Activated CD4-positive, alpha-beta T cell treated with anti-CD3 and anti-CD28 coated beads for 36 hours (primary cell): ENCODE measurements at places on chromosomes 7 and 10.

DNA sequence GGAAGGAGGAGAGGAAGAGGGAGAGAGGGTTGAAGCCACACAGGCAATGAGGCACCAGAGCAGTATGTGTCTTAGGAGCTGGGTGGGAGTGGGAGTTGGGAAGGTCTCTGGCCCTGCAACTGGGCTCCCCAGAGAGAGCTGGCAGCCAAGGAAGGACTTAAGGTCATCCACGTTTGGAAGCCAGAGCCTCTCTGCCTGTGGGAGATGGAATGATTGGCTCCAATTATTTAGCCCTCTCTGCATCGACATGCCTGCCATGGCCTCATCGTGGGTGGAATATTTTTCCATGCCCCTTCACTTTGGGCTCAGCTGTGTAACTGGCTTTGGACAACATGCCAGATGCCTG, 478.5 kb downstream of the RPS24 start:
- no peak for DNase-seq

DNA sequence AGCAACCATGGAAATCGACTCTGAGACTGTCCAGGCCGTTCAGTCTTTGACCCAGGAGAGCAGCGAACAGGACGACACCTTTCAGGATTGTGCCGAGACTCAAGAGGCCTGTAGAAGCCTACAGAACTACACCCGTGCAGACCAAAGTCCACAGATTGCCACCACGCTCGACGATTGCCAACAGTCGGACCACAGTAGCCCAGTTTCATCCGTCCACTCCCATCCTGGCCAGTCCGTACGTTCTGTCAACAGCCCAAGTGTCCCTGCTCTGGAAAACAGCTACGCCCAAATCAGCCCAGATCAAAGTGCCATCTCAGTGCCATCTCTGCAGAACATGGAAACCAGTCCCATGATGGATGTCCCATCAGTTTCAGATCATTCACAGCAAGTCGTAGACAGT, 82.0 kb upstream of the SAMD8 start:
- DNase-seq: no peak

- DNase-seq: no peak
Observed at GRCh38 chr7:8751557-8752231, 318.3 kb downstream of the NXPH1 start.

DNA sequence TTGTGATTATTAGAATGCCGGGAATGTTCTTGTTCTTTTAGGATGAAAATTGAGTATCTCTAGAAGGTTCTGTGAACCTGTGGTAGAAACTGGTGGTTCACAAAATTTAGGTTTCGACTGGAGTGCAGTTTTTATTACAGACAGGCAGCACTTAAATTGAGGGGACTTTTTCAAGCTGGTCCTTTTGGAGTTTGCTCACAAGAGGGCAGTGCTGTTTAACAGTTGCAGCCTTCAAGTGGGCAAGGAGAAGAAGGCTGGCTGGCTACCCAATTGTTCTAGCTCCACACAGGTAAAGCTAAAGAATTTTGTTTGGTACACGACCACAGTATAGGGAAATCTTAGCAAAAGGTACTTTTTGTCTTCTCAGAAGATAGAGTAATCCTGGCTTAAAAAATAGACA, 233.6 kb downstream of the SNX13 start:
- DNase-seq: peak; percentile 55

GRCh38 chr7:90764848-90765570, 168.9 kb downstream of the CDK14 start:
- no peak for DNase-seq
